ENCODE measurements at places on chromosomes 11 and 22.

DNA sequence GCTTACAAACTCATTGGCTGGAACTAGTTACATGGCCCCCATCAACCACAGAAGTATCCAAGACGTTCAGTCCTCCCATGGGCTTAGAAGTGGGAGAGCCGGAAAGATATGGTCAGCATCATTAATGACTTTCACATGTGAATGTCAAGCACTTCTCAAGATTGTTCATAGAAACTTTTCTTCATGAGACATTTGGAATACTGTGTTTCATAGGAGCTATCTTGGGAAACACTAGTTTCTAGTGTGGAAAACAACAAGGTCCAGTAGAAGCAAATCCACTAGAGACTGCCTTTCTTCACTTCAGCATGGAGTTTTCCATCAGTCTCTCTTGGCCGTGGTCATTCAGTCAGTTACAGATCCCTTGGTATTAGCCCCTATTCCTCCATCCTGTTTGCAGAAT is 160.9 kb downstream of the C11orf91 start:
- DNase-seq: no peak

- DNase-seq: no peak
Observed at GRCh38 chr11:109864834-109865547, 228.2 kb upstream of the ZC3H12C start.

DNA sequence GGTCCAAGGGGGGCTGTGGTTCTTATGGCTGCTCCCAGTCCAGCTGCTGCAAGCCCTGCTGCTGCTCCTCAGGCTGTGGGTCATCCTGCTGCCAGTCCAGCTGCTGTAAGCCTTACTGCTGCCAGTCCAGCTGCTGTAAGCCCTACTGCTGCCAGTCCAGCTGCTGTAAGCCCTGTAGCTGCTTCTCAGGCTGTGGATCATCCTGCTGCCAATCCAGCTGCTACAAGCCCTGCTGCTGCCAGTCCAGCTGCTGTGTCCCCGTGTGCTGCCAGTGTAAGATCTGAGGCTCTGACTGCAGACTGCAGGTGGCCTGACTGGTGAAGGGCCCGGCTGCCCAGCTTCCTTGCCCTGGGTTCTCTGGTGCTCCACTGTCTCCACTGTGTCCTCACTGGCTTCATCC is 696 bp downstream of the KRTAP5-5 start:
- DNase-seq: no peak

DNA sequence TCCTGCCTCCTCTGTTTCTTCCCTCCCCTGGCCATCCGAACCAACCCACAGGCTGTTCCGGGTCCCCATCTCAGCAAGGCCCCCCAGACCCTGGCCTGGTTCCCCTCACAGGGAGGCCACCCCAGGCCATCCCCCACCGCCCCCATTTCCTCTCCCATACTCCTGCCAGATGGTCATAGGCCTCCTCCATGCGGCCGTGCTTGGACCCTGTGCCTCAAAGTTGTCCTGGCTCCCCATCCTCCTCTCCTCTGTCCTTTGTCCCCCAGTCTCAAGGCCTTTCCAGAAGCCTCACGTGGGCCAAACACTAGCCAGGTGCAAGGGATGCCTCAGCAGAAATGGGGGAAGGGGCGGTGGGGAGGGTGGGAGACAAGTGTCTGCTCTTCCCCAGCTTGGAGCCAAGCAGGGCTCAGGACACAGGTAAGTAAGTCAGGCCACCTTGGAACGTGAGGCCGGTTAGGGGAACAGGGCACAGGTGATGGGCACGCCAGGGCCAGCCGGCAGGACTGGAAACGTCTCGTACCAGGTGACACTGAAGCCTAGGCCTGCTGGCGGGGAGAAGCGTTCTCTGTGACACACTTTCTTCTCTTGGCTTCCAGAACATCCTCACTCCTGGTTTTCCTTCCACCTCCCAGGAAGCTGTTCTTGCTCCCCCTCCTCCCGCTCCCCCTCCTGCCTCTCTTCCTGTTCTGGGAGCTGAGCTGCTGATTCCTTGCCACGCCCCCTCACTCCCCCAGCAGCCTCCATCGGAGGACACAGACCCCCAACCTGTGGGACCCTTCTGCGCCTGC is 31.5 kb upstream of the SLC22A12 start:
- DNase-seq: no peak

DNA sequence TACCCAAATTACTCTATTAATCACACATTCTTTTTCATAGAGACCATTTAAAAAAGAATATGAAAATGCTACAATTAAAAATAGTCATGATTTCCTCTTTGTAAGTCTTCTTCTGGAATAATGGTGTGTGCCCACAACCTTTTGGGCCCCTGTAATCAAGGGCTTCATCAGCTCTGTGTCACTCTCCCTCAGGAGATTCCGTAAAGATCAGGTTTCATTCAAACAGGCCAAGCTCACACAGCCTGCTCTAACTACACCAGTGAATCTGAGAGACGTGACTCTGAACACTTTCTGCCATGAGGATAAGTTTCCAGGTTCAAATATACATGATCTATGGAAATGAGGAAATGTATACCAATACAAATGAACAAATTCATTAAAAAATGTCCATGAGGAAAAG is 9.5 kb downstream of the DRICH1 start:
- no peak for DNase-seq

DNA sequence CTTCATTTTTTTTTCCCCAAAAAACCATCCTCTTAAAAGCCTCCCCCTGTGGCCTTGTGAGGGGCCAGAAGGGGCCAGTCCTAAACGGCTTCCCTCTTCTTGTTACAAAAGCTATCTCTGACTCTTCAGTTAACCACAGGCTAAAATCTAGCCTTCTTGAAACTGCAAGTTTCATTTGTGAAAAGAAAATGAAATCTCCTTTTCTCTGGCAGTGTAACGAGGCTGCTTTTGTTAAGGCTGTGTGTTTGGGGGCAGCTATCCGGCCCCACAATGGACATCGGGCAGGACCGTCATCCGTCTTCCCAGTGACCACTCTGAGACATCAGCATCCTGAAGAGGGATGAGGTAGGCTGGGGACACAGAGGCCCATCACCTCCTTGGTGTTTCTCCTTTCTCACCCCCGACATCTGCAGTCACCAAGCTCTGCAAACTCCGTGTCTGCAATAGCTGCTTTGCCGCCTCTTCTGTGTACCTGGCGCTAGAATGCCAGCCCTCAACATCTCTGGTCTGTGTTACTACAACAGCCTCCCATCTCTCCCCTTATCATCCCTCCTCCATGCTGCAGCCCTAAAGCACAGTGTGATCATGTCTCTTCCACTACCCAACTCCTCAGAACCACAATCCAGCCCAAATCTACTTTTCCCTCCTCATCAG is 94.0 kb downstream of the RCN1 start:
- no peak for DNase-seq

GRCh38 chr11:134438542-134439537 is 26.8 kb upstream of the B3GAT1 start:
- no peak for DNase-seq

- no peak for DNase-seq
Observed at GRCh38 chr11:121071846-121072450, 29.1 kb upstream of the TECTA start.

DNA sequence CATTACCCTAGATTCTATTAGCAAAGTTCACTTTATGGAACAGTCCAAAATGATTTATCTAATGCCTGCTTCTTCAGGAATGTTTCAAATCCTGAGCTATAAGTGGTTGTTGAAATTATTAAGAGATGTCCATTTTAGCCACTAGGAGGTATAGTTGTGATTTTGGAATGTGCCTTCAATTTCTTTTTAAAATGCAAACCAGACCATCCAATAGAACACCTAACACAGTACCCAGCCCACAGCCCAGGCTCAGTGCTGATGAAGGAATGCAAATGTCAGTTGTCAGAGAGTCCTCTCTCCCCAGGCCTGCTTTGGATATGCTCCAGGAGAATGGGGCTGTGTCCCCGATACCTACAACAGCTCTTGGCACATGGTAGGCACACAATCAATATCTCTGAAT is 85.8 kb upstream of the E2F8 start:
- no peak for DNase-seq

GRCh38 chr11:27296497-27296896 is 66.5 kb downstream of the CCDC34 start:
- no peak for DNase-seq

GRCh38 chr22:45884201-45885062 is 92.5 kb downstream of the WNT7B start:
- DNase-seq: no peak

DNA sequence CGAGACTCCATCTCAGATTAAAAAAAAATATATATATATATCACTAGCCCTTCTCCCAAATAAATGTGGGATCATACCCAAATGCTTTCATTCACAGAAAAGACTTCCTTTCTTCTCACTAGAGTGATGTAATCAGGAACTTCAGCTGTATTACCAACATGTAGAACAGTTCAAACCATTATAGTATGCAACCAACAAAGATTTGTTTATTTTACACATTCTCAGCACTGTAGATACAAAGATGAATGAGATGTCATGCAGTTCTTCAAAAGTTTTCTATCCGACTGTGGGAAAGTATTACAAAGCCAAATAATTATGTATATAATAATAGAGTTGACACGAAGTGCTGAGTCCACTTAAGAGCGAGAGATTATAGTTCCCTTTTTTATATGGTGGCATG is 22.2 kb upstream of the ZNF143 start:
- DNase-seq: no peak

GRCh38 chr11:10021563-10021962 is 272.5 kb downstream of the SBF2 start:
- DNase-seq: no peak

GRCh38 chr11:68581439-68581838 is 102.9 kb upstream of the GAL start:
- DNase-seq: no peak

DNA sequence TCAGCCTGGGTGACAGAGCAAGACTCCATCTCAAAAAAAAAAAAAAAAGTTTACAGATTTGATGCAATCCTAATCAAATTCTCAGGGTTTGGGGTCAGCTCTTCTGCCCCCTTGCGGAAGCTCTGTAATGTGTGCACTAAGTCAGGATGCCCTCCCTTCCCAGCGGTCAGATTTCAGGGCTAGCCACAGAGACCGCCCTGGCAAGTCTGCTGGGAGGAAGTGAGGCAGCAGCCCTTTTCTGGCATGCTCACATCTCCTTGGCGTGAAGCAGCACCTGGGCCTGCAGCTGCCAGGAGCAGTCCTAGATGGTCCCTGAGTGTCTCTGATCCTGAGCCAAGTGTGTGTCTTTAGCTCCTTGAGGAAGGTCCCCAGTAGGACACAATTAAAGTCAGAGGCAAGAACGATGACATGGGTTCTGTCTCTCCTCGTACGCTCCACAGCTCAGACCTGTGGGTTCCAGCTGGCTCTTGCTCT is 10.9 kb upstream of the APOBEC3C start:
- DNase-seq: peak; percentile 55

DNA sequence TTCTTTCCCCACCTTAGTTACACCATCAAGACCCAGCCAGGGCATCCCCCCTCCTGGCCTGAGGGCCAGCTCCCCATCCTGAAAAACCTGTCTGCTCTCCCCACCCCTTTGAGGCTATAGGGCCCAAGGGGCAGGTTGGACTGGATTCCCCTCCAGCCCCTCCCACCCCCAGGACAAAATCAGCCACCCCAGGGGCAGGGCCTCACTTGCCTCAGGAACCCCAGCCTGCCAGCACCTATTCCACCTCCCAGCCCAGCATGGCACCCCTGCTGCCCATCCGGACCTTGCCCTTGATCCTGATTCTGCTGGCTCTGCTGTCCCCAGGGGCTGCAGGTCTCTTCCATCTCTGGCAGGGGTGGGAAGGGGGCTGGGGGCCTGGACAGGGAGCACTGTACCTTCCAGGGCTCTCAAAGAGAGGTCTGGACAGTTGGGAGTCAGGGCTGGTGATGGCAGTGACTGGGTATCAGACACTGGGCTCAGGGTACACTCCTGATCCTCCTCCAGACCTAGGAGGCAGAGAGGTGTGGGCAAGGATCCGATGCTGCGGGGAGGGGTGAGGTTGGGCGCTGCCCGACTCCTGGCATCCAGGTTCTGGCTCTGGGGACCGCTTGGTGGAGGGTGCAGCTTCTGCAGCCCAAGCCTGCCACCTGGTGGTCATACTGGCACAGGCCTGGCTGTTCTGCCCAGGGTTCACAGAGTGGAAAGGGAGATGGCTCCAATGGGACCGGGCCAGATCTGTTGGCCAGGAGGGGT is at the start of gene UPK2:
Gene UPK2, plus strand, starts transcription at position 205 of the 753 bp plus-strand sequence. Its CDS starts 53 bp downstream, at position 258.
- no peak for DNase-seq

GRCh38 chr11:64015935-64016845 is 19.5 kb upstream of the FLRT1 start:
- DNase-seq: no peak

DNA sequence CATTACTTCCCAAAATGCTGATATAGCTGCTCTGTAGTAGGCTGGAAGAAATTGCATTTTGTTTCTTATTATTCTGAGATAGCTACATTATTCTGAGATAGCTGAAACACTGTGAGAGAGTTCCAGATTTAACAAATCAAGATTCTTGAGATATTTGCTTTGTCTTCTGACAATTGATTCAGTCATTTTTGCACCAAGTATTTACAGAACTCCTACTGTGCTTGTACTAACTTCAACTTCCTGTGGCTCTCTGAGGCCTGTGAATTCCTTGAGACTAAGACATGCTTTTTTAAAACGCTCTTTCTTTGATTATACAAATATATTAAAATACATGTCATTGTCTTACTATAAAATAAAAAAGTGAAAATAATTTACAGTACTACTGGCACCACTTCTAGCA is 52.7 kb downstream of the USP47 start:
- DNase-seq: no peak

DNA sequence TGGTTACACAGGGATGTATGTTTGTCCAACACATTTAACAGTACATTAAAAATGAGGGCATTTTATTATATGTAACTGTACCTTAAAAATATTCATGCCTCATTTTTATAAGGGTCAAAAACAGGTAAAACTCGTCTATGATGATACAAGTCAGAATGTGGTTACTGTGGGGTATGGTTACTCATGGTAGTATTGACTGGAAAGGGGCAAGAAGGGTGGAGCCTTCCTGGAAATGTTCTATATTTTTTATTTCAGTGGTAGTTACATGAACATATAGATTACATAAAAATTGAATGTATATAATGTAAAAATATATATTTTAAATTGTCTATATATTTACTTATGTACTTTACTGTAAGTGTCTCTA is 99.8 kb downstream of the STIM1 start:
- DNase-seq: no peak

DNA sequence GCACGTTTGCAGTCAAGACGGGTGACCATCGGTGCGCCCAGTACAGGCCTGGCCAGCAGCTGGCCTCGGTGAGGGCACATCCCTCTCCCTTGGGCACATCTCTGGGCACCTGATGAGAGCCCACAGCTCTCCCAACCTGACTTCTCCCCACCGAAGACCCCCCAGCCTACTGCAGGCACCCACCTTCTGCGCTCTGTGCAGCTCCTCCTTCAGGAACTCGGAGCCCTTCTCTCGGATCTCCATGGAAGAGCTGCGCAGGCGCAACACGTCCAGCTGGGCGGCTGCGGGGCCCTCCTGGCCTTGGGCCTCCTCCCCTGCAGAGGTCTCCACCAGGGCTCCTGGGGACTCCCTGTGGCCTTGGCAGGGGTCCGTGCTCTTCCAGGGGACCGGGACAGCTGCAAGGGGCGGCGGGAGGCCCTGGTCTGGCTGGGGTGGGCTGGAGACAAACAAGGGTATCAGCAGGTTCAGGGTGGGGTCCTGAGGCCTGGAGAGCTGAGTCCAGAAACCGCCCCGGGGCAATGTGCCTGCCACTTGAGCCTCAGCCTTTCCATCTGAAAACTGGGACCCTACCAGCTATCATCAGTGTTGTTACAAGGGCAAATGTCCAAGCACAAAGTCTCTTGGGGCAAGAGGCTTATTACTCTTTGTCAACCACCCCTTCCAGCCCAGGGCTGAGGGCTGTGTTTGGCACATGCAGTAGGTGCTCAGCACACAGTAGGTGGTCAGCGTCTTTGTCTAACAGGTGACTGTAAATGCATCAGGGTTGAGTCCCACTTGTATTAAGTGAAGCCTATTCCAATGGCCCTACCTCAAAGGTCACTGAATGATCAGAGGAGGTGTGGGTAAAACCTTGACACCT is 9.3 kb downstream of the RAB3IL1 start:
- no peak for DNase-seq

Measured in BJ (cell line).